ENCODE measurements at places on chromosomes 4 and X. TPM values are rescaled to one million over a fixed set of nuclear protein-coding genes. Genes with fewer than 3 reads are reported as not detected.

Gene IGFBP7
- 2,028 TPM for total RNA-seq

Gene STPG2
- 0.05 TPM for total RNA-seq

Gene RHOXF2
- total RNA-seq: not detected

Gene F9
- total RNA-seq: not detected

Gene MMRN1
- total RNA-seq: 0.42 TPM

Gene HSFX4
- total RNA-seq: not detected

Gene ANOS1
- 29.6 TPM for total RNA-seq

Gene POLR2B
- total RNA-seq: 130 TPM
